ENCODE measurements at places on chromosomes 6 and 20.

- DNase-seq = no peak
These were observed 43.8 kb downstream of the RALGAPA2 start for GRCh38 chr20:20668639-20669038.

GRCh38 chr6:139443231-139444112 lies 69.0 kb upstream of the CITED2 start:
- no peak for DNase-seq

DNA sequence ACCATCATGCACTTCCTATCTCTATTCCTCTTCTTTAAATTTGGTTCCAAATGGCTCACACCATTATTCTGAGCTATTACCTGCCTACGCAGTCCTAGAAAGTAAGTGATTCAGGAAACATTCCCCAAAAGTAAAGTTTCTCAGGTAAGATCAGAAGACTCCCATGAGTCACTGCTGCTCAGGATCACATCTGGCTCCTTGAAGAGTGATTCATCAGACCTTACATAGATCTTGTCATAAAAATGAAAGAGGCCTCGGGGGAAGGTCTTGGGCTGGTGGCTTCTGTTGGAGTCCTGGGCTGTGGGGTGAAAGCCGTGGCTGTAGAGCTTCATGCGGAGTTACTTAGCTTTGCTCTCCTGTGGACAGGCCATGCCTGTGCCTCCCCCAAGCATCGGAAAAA lies 35.9 kb downstream of the PLG start:
- no peak for DNase-seq

GRCh38 chr6:144195671-144196270 lies 45.5 kb downstream of the STX11 start:
- no peak for DNase-seq

GRCh38 chr20:51832276-51832675 lies 30.0 kb upstream of the SALL4 start:
- no peak for DNase-seq

- DNase-seq = no peak
These were observed 71.4 kb upstream of the NHSL1 start for GRCh38 chr6:138570725-138571029.

GRCh38 chr20:64065974-64066343 lies 3.0 kb downstream of the TCEA2 start:
- DNase-seq = no peak

GRCh38 chr6:21321531-21321930 lies 272.0 kb upstream of the SOX4 start:
- DNase-seq = no peak

DNA sequence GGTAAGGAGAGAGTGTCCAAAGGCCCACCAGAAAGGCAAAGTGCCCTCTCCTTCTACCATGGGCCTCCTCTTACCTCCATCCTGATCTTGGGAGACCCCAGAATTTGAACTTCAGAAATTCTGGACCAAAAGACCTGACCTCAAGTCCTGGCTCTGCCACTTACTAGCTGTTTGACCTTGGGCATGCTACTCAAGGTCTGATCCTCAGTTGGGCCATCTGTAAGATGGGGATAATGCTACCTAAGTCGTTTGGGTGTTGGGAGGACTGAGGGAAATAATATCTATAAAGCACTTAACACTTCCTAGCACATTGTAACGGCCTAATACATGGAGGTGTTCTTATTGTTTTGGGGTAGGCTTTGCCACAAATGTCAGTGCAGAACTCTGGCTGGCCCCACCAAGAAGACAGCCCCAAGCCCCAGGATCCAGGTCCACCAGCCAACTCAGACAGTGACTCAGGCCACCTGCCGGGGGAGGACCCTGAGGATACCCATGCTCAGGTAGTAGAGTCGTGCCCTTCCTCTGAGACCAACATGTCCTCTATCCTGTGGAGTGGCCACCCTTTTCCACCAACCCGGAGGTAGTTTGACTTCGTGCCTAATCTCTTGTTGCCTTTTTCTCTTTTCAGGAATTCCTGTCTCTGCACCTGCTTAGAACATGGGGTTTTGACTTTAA lies 2.7 kb downstream of the PRICKLE4 start:
- DNase-seq = no peak

DNA sequence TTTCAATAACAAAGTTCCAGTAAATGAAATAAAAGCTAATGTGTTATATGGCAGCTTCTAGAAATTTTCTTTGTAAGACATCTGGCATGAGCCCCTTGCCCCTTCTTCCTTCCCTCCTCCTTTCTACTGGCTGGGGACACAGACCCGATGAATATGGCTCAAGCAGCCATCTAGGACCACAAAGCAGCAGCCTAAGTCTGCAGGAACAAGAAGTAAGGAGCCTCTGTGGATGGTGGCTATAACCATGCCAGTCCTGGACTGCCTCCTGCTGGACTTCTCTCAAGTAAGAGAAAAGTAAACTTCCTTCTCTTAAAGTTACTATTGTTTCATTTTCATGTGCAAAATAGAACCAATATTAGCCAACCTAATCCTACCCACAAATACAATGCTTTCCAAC lies 114.9 kb upstream of the DST start:
- DNase-seq = no peak
